ENCODE measurements at places on chromosomes 6 and 20.

- no peak for DNase-seq
Measured at GRCh38 chr20:9789131-9789530, 49.7 kb downstream of the PAK5 start.

DNA sequence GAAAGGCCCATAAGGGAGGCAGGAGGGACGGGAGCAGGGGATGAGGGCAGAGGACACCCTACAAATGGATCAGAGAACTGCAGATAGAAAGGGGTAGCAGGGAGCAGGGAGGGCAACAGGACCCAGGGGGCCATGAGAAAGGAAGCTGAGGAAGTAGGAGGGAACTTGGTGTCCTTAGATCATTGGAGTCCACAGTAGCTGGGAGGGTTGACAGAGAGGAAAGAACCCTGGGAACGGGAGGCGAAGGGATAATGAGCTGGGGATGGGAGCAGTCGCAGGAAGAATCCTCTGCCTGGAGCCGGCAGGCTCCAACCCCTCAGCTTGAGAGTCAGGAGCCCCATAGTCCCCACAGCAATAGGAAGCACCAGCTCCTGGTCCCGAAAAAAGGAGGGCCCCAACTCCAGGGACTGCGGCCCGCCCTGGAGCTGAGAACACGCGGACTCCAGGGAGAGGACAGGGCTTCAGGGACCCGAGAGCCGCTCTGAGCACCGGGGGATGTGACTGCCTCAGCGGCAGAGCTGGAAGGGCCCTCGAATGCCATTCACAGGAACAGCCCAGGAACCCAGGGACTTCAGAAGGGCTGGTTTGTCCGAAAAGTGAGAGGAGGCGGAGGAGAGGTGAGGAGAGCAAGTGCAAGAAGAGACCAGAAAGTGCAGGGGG, 32.7 kb downstream of the HLA-A start:
- no peak for DNase-seq

DNA sequence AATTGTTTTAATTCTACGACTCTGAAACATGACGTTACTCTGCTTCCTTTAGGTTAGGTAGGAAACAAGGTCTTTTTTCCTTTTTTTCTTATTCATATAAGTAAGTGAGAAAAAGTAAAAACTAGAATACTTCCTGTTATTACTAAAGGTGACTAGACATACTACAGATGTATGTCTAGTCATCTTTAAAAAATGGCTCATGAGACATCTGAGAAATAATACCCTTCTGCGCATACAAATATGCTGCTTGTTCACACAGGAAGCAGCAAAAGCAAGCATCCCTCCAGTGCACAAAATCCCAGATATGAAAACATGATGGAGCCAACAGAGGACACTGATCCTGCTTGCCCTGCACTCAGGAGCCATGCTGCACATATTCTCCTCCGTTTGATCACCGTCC, 699.1 kb downstream of the EPM2A start:
- no peak for DNase-seq

DNA sequence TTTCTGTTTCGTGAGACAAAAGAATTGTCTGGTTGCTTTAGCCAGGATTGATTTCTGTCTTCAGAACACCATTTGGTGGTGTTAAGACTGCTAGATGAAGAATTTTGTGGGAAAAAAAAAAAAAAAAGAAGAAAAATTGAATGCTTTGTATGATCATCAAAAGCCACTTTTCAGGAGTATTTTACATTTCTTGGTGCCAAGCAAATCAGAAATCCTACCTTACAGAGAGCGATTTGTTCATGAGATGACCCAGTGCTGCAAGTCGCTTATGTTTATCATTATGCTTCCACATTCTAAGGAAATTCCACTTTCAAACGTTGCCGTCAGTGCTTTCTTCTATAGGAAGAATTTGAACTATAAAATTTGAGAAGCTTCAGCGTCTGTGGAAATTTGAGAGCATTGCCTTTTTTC, 228.7 kb downstream of the BCKDHB start:
- DNase-seq: no peak

DNA sequence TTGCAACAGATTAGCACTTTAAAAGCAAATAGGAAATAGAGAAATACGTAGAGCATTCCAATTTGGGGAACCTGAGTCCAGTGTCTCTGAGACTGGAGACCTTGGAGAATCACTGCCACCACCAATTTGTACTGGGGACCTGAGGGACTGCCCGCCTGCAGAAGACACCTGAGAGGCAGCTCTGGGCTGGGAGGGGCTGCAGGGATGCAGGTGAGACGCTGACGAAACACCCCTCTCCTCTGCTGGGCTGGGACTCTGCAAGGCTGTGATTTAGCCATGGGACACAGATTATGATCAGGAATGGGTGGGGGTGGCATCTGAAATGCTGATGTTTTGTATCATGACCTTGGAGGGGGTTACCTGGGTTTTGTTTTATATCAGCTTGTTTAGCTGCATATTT, 7.0 kb upstream of the APMAP start:
- DNase-seq: no peak

DNA sequence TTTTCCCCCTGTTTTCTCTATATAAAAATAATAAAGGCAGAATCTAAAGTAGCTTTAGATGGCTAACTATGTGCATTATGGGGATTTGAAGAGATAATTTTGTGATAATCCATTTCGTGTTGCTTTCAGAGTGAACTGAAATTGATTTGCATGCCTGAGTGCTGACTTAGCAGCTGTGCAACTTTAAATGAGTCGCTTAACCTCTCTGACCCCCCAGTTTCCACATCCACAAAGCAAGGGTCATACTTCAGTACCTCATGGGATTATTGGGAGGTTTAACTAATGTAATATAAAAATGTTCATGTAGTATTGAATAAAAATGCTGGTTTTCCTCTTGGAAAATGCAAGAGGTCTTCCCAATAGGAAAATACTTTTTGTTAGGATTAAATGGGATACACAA, 63.8 kb upstream of the FABP7 start:
- no peak for DNase-seq

DNA sequence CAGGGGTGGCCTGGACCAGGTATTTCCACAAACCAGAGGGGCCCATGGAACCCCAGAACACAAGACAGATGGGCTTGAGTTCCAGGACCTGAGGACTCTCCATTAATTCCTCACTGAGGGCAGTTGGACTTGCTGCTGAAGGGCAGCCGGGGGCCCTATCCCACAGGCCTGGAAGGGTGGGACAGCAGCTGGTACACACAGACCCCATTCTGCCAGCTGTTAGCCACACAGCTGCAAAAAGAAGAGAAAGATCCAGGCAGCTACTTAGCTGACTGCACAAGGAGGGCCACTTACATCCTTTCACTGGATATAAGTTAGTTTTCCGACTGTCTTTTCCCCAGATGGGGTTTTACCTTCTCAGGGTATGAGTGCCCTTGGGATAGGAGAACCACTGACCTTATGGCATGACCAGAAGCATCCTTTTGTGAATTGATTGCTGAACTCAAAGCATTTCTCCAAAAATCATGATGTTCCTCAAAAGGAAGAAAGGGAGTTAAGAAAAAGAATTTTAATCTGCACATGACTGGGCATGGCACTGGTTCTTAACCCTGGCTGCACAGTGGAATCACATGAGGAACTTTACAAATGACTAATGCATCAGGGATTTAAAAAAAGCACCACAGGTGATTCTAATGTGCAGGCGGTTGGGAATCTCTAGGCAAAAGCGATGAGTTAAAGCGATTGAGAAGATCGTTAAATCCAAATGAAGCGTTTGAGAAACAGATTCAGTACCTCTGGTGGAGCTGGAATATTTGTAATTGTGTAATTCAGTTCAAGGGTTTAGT, 199.4 kb downstream of the TFAP2A start:
- no peak for DNase-seq

- DNase-seq: no peak
Measured at GRCh38 chr6:163064397-163064796, 336.6 kb downstream of the PACRG start.

DNA sequence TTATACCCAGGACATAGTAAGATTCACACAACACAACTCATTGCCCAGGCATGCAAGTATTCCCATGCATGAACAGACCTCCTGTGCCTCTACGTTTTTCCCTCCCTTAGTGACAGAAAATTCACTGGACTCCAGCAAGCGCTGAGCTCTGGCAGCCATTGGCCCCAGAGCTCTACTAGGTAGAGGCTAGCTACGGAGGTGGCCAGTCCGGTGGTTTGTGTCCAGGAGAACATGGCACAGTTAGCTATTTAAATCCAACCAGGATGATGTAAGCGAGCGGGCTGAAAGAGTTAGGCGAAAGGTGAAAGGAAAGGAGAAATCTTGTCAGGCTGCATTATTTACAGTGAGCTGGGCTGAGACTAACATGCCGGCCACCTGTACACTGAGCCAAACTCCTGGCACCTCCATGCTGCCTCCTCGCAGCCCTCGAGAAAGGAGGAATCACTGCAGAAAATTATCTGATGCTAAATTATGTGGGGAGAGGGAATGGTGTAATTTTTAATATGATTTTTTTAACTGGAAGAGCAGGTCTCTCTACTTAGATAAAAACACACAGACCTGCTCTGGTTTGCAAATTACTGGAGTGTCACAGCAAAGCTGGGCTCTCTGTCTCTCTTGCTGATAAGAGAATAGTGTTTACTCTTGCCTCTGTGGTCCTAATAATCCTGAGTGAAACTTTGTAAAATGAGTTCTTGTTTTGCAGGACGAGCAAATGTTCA, 50.1 kb upstream of the ARMC2 start:
- no peak for DNase-seq

DNA sequence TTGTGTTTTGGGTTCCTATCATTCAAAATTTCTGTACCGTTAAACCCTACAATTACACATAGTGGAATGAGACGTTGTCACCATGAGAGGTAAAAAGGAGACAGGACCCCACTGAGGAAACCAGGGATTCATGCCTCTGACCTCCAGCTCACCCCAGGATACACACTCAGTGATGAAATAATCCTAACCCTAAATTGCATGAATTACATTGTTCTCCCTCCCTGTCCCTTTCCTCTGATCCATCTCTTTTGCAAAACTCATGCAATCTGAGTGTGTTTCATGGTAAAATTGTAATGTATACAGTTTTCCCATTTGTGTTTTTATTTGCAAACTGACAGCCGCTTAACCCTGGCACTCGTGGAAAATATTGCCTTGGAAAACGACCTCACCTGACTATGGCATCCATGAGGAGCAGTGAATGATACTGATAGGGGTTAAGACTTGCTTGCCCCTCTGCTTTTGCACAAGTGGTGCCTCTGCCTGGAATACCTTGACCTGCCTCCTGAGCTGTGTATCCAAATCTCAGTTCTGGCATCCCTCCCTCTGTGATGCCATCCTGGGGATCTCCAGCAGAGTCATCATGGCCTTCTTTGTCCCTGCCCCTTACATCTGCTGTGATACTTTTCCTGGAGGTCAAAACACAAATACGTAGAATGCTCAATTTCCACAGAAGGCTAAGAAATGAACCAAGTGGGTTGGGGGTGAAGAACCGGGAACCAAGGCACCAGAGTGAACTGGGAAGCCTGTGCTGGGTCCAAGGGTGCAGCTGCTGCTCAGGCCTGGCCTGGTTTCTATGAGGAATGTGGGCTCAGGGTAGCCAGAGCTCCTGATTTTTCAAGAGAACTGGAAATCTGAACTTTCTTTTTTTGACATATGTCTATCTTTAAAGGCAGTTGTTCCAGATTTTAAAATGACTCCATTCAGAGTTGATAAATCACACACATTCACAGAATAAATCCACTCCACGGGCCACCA, 211.6 kb upstream of the ZNF217 start:
- no peak for DNase-seq

DNA sequence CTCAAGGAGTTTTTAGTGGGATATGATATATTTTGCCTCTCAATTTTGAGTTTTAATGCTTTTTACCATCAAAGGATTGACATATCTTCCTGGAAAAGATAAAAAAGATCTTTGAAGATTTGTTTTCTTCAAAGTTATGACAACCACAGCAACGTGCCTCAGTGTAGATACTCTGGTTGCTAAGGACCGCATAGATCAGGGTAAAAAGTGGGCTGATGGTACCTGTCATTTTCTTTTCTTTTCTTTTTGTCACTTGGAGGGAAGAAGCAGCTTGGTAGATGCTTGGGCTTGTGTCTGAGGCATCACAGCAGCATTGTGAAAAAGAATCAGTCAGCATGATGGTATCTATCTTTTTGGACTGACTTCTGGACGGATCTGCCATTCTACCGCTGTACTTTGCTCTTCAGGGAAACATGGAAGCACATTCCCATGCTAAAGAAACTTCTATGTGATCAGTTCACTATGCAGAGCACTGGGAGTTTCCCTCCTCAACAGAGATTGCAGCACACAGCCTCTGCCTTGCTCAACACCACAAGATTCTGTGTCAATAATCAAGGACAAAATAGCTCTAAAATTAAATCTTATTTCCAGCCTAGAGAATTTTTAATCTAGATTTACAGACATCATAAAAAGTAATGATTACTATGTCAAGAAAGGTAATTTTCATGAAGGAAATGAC, 54.8 kb upstream of the SGK1 start:
- DNase-seq: no peak

- DNase-seq: peak; percentile 42
Measured at GRCh38 chr20:32358883-32359632, 927 bp downstream of the ASXL1 start.

DNA sequence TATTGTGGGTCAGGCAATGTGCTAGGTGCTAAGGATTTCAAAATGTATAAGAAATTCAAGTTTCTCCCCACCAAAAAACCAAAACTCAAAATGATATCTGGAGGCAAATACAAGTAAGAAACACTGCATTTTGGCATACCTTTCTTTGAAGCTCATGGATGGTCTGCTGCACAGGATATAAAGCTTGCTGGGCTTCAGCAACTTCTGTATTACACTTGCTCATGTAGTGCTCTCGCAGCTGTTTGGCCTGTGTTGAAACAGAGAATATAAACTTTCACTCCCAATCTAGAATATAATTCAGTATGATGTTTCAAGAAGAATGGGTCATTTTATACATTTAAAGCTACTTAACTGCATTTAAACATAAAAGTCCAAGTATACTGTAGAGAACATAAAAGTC, 39.6 kb downstream of the SHPRH start:
- DNase-seq: no peak

DNA sequence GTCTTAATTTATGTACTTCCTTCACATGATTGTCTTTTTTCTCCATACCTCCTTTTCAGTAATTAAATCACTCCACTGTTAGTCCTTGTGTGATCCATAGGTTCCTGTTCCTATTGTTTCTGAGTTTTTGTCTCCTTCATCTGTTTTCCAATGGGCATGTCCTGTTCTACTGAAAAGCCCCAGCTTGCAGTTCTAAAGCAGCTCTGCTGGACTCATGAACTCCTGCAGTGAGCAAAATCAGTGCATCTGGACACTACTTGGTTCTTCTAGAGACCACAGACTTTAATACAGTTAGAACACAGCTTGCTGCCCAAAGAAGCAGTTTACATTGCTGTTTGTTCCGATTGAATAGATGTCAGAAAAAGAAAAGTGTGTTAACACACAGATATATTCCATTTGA, 593.3 kb upstream of the HS3ST5 start:
- no peak for DNase-seq

GRCh38 chr6:151412909-151413308, 21.6 kb upstream of the ZBTB2 start:
- no peak for DNase-seq

DNA sequence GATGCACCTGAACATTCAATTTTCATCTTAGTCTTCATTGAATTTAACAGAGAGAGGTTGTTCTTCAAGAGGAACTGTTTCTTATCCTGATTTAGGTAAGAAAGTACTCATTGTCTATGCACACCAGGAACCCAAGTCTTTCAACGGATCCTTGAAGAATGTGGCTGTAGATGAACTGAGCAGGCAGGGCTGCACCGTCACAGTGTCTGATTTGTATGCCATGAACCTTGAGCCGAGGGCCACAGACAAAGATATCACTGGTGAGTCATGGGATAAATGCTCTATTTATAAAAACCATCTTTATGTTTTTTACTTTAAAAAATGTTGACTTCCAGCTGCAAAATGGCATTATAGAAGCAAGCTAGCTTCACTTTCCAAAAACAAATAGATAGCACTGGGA, 10.2 kb downstream of the NQO2 start:
- no peak for DNase-seq

Measured in stimulated activated CD8-positive, alpha-beta memory T cell treated with anti-CD3 and anti-CD28 coated beads, Interleukin-4, amount 100 ng/mL, for 1 hour (primary cell).